H9 (cell line): ENCODE measurements at places on chromosomes 4 and X. TPM values are rescaled to one million over a fixed set of nuclear protein-coding genes. Genes with fewer than 3 reads are reported as not detected.

Gene GRIA2
- total RNA-seq, result not detected in 2 replicates

DNA sequence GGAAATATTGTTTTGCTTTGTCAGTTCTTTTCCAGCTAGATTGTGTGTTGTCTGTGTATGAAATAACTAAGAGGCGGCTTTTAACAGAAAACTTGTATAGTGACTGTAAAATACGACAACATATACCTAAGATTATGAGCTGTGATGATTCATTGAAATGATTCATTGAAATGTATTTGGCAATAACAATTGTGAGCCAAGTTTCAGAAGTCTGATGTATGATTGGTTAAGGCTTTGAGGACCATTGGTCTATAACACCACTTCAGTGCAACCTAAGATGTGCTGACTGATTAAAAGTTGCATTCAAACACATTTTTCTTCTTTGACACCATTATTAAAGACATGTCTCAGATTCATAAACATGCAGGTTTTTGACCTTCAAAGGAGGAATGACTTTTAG, 76.6 kb downstream of the PTPN13 start:
- H3K4me1 ChIP-seq, result no peaks in the 10 kb centered on the region
- DNase-seq, result no peak
- H3K4me3 ChIP-seq, result no peak overlapping the region
- no peak overlapping the region for H3K27ac ChIP-seq
- H3K36me3 ChIP-seq, result peaks cover 21% of the 10 kb centered on the region

DNA sequence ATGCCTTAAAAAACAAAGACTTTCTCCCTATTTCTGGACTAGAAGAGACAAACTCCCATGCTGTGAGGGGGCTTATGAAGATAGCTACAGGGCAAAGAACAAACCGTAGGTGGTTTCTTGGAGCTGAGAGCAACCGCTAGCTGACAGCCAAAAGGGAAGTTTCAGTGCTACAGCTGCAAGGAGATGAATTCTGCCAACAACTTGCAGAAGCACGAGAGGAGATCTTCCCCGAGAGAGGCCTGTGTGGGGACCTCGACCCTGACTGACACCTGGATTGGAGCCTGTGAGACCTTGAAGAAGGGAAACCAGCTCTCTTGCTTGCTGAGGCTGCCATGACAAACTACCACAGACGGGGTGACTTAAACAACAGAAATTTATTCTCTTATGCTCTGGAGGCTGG, 183.8 kb upstream of the VCX3A start:
- no peaks in the 10 kb centered on the region for H3K4me1 ChIP-seq
- H3K27me3 ChIP-seq, result no peaks in the 10 kb centered on the region
- H3K27ac ChIP-seq, result no peak overlapping the region

Gene ADGRG2
- 6.1 and 6.8 TPM in 2 replicates for total RNA-seq

- no peaks in the 10 kb centered on the region for H3K27me3 ChIP-seq
- no peak for DNase-seq
- H3K4me3 ChIP-seq, result no peak overlapping the region
- no peaks in the 10 kb centered on the region for H3K4me1 ChIP-seq
- H3K27ac ChIP-seq, result no peak overlapping the region
These were observed 58.6 kb upstream of the P2RY10 start for GRCh38 chrX:78886550-78886949.

Gene NEIL3
- total RNA-seq, result 6.3 and 8.3 TPM in 2 replicates

Gene LONRF3
- total RNA-seq, result 0.33 and 0.39 TPM in 2 replicates

DNA sequence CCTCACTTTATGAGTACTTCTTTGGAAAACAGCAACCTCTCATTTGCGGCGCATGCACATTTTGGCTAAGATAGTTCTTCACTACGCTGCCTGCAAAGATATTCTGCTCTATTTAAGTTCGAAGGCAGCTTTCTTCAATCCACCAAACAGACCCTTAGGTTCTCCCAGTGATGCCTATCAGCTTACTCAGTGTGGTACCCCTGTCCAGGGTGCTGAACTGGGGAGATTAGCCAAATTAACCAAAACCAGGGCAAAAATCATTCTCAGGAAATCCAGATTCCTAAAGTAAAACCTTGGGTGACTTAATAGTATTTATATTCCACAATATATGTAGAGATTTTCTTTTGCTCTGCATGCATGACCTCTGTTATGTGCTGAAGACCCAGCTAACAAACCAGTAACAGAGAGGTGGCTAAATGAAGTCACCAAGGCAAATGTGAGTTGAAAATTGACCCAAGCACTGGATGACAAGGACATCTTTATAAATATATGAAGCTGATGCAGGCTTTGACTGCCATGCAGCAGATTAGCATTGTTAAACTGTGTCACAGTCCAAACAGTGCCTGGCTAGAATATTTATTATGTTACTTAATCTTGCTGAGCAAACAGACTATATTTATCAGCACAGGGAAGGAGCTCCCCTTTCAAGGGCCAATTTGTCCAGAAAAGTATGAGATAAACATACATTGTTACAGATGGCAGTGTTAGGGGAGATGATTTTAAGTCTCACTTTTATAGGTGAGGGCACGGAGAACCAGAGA, 418.2 kb downstream of the STIM2 start:
- no peak overlapping the region for H3K27ac ChIP-seq
- no peaks in the 10 kb centered on the region for H3K4me1 ChIP-seq
- DNase-seq, result peak; percentile 46
- H3K27me3 ChIP-seq, result no peaks in the 10 kb centered on the region
- H3K36me3 ChIP-seq, result no peaks in the 10 kb centered on the region

DNA sequence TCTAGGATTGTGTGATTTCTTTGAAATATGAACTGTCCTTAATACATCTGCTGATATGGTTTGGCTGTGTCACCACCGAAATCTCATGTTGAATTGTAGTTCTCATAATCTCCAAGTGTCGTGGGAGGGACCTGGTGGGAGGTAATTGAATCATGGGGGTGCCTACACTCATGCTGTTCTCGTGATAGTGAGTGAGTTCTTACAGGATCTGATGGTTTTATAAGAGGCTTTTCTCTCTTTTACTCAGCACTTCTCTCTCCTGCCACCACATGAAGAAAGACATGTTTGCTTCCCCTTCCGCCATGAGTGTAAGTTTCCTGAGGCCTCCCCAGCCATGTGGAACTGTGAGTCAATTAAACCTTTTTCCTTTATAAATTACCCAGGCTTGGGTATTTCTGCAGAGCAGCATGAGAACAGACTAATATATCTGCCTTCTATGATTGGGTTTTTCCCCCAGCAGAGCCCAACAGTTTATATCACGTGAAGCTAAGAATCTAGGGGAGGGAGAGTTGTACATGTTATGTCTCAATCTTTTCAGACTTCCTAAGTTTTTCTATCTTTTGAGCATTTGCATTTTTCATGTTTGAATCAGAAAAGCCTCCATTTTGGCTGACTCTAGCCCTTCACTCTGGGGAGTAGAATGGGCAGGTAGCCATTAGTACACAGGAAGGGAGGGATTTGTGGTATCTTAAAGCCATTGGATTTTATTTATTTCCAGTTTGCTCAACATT, 58.9 kb downstream of the PLAC1 start:
- no peak overlapping the region for H3K27ac ChIP-seq
- DNase-seq, result no peak
- H3K27me3 ChIP-seq, result no peaks in the 10 kb centered on the region
- H3K4me3 ChIP-seq, result no peak overlapping the region

- no peak for DNase-seq
- H3K4me1 ChIP-seq, result no peaks in the 10 kb centered on the region
- no peaks in the 10 kb centered on the region for H3K27me3 ChIP-seq
- peaks cover 65% of the 10 kb centered on the region for H3K36me3 ChIP-seq
These were observed 54.1 kb downstream of the PHF8 start for GRCh38 chrX:53990171-53990570.

Gene GPRIN3
- 0.48 and 0.53 TPM in 2 replicates for total RNA-seq

DNA sequence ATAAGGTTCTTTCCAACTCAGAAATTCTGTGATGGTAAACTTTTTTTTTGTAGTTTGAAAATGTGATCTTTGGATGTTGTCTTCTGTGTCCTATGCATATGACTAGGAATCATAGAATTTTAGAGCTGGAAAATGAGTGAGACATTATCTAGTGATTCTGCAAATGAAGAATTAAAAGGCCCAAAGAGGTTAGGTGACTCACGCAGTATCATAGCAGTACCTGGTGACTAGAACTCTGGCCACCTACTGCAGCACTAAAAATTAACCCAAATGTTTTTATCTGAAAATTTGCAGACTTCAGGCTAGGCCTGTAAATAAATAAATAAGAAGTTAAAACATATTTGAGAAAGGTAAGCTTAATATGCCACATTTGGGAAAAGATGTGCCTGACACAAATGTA, 52.8 kb downstream of the NFKB1 start:
- no peak for DNase-seq
- H3K4me1 ChIP-seq, result no peaks in the 10 kb centered on the region; the same call in 1 of the 2 replicates
- H3K27me3 ChIP-seq, result no peaks in the 10 kb centered on the region
- H3K27ac ChIP-seq, result no peak overlapping the region
- no peak overlapping the region for H3K4me3 ChIP-seq
- H3K36me3 ChIP-seq, result no peaks in the 10 kb centered on the region

DNA sequence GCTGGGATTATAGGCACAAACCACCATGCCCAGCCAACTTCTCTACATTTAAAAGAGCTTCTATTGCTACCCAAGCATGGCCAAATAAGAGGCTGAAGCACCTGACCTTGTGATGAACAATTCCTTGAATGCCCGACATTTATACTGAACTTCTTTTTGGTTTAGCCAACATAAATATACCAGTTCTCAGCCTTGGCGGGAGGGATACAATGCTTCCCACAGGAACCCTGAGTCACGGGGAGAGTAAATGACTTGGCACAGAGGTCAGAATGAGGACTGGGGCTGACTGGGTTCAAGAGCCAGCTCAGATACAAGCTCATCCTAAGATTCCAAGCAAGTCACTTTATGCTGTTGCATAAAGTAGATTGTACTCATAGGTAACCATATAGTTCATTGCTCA, 6.1 kb downstream of the HOPX start:
- no peak overlapping the region for H3K4me3 ChIP-seq
- DNase-seq, result no peak
- H3K27ac ChIP-seq, result no peak overlapping the region
- no peaks in the 10 kb centered on the region for H3K36me3 ChIP-seq
- no peaks in the 10 kb centered on the region for H3K4me1 ChIP-seq
- H3K27me3 ChIP-seq, result no peaks in the 10 kb centered on the region

GRCh38 chr4:1491328-1492141, 85.3 kb upstream of the NKX1-1 start:
- H3K4me3 ChIP-seq, result no peak overlapping the region
- peaks cover 2% of the 10 kb centered on the region; the same call in 1 of the 3 replicates for H3K36me3 ChIP-seq
- no peaks in the 10 kb centered on the region for H3K27me3 ChIP-seq

Gene MAGEA9B
- 0.31 TPM in 1 of 2 replicates, not detected in the other for total RNA-seq

DNA sequence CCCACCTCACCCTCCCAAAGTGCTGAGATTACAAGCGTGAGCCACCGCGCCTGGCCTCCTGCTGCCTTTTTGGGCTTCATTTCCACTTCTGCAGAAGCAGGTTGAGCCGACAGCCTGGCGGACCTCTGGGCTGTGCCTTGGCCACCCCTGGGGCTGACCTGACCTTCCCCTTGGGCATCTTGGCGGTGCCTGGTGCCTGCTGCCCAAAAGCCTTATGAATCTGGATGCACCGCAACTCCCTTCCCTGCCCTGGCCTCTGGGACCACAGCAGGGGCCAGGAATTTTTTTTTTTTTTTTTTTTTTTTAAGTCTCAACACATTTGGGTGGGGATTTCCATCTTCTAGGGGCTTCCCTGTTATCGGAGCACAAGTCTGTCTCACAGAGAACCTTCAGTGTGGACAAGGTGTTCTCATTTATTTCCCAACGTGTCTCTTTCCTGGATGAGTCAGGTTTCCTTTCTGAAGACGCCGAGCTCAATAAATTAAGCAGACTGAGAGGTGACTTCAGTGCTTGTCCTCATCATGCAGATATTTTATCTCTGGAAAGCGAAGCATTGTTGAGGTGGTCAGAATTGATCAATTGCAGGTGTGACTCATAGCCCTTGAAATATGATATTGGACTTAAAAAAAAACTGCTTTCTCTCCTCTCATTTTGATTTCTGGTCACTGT, 79.7 kb downstream of the SHROOM2 start:
- H3K36me3 ChIP-seq, result peaks cover 23% of the 10 kb centered on the region
- H3K4me1 ChIP-seq, result peaks cover 5% of the 10 kb centered on the region; the same call in 1 of the 2 replicates
- H3K27me3 ChIP-seq, result no peaks in the 10 kb centered on the region
- DNase-seq, result no peak
- H3K4me3 ChIP-seq, result no peak overlapping the region
- H3K27ac ChIP-seq, result no peak overlapping the region

DNA sequence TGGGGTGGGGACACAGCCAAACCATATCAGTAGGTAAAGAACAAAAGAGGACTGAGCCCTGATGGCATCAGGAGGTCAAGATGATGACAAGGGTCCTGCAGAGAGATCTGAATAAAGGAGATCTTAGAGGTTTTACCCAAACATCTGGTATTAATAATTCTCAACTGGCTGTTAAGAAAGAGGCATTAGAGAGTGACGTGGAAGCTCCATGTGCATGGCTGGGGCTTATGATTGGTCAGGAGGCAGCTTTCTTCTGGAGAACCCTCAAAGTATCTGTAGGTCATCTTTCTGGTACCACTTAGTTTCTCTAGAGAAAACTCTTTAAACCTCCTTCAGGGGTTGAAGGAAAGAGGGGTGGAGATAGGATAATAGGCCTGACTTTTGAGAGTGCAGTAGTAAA, 18.7 kb downstream of the MGST2 start:
- DNase-seq, result no peak
- H3K27ac ChIP-seq, result no peak overlapping the region
- H3K4me3 ChIP-seq, result no peak overlapping the region
- no peaks in the 10 kb centered on the region for H3K27me3 ChIP-seq

DNA sequence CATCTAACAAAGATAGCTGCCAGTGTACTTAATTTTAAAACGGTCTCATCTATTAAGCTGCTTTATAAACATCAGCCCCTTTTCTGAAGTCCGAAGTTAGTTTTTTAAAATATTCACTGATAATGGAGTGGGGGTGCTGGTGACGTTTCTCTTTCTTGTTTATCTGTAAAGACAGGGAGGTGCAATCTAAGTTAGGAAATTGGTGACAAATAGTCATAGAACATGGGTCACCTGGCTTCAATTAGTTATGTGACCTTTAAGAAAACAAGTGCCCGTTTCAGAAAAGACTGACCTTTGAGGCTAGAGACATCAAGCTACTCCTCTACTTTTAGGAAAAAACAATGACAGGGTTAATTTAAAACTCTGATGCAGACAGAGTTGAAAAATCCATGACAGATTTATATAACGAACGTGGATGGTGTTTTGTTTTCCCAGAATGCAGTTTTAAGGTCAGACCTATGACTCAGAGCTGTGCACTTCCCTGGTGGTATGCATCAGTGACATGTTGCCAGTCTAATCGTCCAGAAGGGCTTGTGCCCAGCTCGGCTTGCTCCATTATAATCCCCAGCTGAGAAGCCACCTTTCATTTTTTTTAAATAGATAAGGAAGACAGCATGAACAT, 38.2 kb downstream of the FHL1 start:
- no peaks in the 10 kb centered on the region for H3K27me3 ChIP-seq
- no peaks in the 10 kb centered on the region for H3K4me1 ChIP-seq
- no peak overlapping the region for H3K4me3 ChIP-seq
- H3K27ac ChIP-seq, result no peak overlapping the region
- H3K36me3 ChIP-seq, result 0 out of 2 replicates have a peak, but pooled peaks cover 3% of the 10 kb centered on the region

GRCh38 chr4:53571936-53572599, 19.2 kb downstream of the LNX1 start:
- H3K4me1 ChIP-seq, result no peaks in the 10 kb centered on the region
- no peaks in the 10 kb centered on the region for H3K27me3 ChIP-seq
- no peak overlapping the region for H3K4me3 ChIP-seq
- no peaks in the 10 kb centered on the region for H3K36me3 ChIP-seq
- no peak overlapping the region for H3K27ac ChIP-seq

Gene SMIM10L2A
- 18.1 and 18.3 TPM in 2 replicates for total RNA-seq
